Ascending aorta (tissue), 2 donors: ENCODE measurements at places on chromosomes 5 and 9. TPM values are rescaled to one million over a fixed set of nuclear protein-coding genes. Genes with fewer than 3 reads are reported as not detected.

GRCh38 chr9:3473405-3473804 lies 52.4 kb downstream of the RFX3 start:
- no peak for DNase-seq

GRCh38 chr5:133928587-133929393 lies 39.6 kb downstream of the C5orf15 start:
- no peak for DNase-seq

- no peak for DNase-seq
Measured at GRCh38 chr5:32325062-32325461, 12.3 kb upstream of the MTMR12 start.

- DNase-seq = no peak
Measured at GRCh38 chr9:134401391-134401790, 75.1 kb downstream of the RXRA start.

PCDHA6 gene
- not detected for total RNA-seq

- DNase-seq = no peak
Measured at GRCh38 chr5:63931836-63932235, 30.4 kb downstream of the HTR1A start.

RUFY1 gene
- total RNA-seq = 12.2 TPM

- no peak for DNase-seq
Measured at GRCh38 chr9:75532233-75533050, 358.0 kb upstream of the PCSK5 start.

FAM193B gene
- total RNA-seq = 116 TPM

DNA sequence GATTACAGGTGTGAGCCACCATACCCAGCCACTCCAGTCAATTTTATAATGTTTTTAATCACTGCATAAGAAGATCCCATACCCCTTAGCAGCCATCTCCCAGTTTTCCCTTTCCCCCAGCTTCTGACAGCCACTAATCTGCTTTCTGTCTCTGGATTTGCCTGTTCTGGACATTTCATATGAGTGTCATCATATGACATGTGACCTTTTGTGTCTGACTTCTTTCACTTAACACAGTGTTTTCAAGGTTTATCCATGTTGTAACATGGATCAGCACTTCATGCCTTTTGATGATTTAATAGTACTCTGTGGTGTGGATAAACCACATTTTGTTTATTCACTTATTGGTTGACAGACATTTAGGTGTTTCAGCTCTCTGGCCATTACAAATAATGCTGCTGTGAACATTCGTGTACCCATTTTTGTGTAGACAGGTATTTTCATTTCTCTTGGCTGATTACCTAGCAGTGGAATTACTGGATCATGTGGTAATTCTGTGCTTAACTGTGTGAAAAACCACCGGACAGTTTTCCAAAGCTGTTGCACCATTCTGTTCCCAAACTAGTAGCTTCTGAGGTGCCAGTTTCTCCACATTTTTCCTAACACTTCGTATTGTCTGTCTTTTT lies 8.6 kb downstream of the SUSD3 start:
- no peak for DNase-seq

ZFP2 gene
- 0.75 TPM for total RNA-seq

DNA sequence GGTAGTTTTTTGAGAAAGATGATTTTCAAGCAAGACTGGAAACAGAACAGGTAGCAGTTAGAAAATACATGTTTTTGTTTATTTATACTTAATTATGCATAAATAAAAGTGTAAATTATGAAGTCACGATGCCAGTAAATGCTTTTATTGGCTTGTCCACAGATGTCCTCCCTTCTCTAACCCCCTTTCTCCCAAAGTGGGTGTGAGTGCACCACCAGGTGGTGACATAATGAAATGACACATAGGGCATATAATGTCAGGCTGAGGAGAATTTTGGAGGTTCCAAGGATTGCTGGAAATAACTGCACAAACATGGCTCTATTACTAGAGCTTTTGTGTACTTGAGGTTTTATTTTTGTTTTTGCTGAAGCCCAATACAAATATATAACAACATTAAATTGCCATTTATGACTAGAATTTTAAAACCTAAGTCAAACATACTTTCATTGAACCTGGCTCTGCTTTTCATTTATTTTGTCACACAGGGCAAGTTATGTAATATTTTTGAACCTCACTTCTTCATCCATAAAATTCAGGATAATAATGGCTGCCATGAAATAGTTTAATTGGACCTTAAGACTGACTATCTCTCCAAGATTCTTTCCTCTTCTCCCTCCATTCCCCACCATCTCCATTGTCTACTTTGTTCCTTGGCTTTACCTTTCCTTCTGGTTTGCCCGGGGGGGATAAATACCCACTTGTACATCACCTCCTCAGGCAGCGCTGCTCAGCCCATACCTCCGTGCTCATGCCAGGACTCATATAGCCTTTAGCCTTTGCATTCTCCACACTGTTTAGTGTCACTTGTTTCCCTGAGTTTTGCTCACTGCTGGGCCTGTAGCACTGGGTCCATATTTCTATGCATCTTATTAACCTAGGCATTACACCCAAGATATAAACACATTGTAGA lies 168.8 kb downstream of the PDE4D start:
- no peak for DNase-seq

GRCh38 chr9:133825555-133826218 lies 87.5 kb upstream of the SARDH start:
- no peak for DNase-seq

- DNase-seq = no peak
Measured at GRCh38 chr5:118017536-118017935, 970.8 kb downstream of the DTWD2 start.

GGTA1 gene
- 2.6 TPM for total RNA-seq
